ENCODE measurements at places on chromosomes 1 and 21.

GRCh38 chr21:33651965-33652680, 9.8 kb downstream of the ITSN1 start:
- H3K36me3 ChIP-seq: no peaks in the 10 kb centered on the region
- no peak for DNase-seq
- H3K4me1 ChIP-seq: peaks cover 43% of the 10 kb centered on the region
- H3K27ac ChIP-seq: no peak overlapping the region
- no peak overlapping the region for H3K4me3 ChIP-seq

DNA sequence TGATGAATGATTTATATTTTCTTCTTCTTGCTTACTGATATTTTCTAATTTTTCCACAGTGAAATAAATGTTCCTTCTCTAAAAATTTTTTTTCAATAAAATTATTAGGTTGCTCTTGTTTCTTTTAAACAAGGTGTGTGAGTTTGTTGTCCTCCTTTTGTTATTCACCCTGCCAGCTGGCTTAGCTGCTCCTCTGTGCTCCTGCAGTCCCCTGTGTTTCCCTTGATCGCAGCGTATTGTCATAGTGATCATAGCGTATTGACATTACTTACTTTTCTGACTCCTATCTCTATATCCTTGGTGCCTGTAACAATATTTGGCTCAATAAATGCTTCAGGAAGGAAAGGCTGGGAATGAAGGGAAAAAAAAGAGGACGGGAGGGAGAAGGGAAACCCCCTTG, 24.9 kb upstream of the PODN start:
- H3K36me3 ChIP-seq: peaks cover 30% of the 10 kb centered on the region
- H3K4me3 ChIP-seq: no peak overlapping the region
- no peaks in the 10 kb centered on the region for H3K4me1 ChIP-seq
- no peak overlapping the region for H3K27ac ChIP-seq
- no peaks in the 10 kb centered on the region for H3K27me3 ChIP-seq

GRCh38 chr1:224431726-224432125, 2.9 kb downstream of the WDR26 start:
- peaks cover 20% of the 10 kb centered on the region for H3K36me3 ChIP-seq
- no peak for DNase-seq
- H3K4me1 ChIP-seq: peaks cover 60% of the 10 kb centered on the region
- H3K27ac ChIP-seq: peak overlapping the region; percentile 77
- H3K27me3 ChIP-seq: no peaks in the 10 kb centered on the region

GRCh38 chr1:169060919-169061639, 45.4 kb upstream of the ATP1B1 start:
- H3K36me3 ChIP-seq: no peaks in the 10 kb centered on the region
- no peak overlapping the region for H3K27ac ChIP-seq
- no peak overlapping the region for H3K4me3 ChIP-seq
- H3K27me3 ChIP-seq: peaks cover 4% of the 10 kb centered on the region
- no peak for DNase-seq
- H3K4me1 ChIP-seq: no peaks in the 10 kb centered on the region

- DNase-seq: no peak
- no peak overlapping the region for H3K4me3 ChIP-seq
- H3K4me1 ChIP-seq: no peaks in the 10 kb centered on the region
These were observed 41.9 kb downstream of the FAM163A start for GRCh38 chr1:179785031-179785431.

DNA sequence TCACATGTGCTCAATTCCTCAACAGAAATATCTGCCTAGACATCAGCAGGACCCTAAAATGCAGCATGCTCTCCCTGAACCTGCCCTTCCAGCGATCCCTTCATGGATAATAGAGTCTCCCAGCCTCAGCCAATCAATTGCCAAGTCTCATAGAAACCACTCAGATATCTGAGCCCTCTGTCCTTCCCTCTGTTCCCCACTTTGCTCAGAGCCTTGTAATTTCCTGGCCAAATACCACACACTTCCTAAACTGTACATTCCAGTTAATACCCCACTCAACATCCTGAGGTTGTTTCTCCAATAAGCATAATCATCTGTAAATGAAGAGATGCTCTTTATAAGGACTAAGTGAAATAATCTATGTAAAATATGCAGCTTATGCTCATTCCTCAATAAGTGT, 59.3 kb upstream of the PTGFRN start:
- DNase-seq: no peak
- H3K27ac ChIP-seq: no peak overlapping the region
- peaks cover 68% of the 10 kb centered on the region for H3K4me1 ChIP-seq
- no peaks in the 10 kb centered on the region for H3K36me3 ChIP-seq

DNA sequence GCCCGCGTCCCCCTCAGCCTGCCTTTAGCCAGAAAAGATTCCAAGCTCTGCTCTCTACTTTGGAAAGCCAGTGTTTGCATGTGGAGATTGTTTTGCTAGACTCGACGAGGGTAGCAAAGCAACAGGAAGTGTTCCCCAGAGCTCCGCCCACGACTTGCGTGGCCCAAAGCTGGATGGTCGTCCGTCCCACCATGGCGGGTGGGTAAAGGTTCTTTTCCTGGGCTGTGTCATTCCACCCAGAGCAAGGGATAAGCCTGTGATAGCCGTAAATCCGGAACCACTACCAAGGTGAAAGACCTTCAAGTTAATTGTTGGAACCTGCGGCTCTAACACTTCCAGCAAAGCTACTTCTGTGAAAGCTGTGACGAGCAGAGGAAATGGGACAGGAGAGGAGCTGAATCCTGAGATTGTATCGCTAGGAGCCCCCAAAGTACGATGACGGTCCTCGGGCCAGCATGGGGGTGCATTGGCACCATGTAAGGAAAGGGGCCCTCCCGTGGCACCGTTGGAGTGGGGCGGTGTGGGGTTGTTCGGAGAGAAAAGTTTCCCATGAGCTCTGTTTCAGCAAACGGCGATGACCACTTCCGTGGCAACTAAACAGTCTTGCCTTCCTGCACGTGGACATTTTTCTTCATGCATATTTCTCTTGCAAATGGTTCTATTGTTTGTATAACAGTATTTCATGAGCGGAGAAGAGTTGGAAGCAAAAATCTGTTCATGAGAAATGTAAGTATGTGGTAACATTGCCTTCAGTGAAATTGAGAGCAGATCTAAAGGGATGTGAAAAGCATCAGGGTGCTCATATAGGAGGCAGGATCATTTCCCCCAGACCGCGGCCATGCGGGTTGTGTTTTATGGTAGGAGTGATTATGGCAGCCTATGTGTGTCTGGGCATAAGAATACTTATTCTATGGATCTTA, 8.4 kb downstream of the MX2 start:
- no peak overlapping the region for H3K27ac ChIP-seq
- no peaks in the 10 kb centered on the region for H3K36me3 ChIP-seq
- H3K4me1 ChIP-seq: no peaks in the 10 kb centered on the region
- no peak for DNase-seq
- H3K4me3 ChIP-seq: no peak overlapping the region

DNA sequence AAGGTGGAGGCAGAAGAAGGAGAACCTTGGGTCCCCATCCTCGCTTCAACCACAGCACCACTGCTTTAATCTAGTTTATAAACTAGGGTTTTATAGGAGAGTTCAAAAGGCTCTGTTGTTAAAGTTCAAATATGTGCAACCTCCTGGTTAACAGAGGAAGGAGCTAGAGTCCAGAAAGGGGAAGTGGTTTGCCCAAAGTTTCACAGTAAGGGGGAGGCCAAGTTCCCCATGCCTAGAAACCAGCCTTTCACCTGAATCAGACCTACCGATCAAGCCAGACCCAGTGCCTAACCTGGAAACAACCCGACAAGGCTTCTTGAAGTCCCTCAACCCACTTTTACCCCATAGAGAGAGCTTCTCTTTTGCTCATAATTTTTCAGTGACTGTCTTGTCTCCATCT, 106.5 kb downstream of the PLPP3 start:
- H3K4me1 ChIP-seq: peaks cover 6% of the 10 kb centered on the region
- no peak overlapping the region for H3K27ac ChIP-seq
- peaks cover 2% of the 10 kb centered on the region for H3K36me3 ChIP-seq
- peak; percentile 27 for DNase-seq

- DNase-seq: no peak
- H3K27ac ChIP-seq: peak overlapping the region; percentile 98
- H3K4me1 ChIP-seq: peaks cover 73% of the 10 kb centered on the region
- H3K4me3 ChIP-seq: no peak overlapping the region
- H3K27me3 ChIP-seq: no peaks in the 10 kb centered on the region
These were observed 18.7 kb downstream of the MIER1 start for GRCh38 chr1:66943361-66943969.

DNA sequence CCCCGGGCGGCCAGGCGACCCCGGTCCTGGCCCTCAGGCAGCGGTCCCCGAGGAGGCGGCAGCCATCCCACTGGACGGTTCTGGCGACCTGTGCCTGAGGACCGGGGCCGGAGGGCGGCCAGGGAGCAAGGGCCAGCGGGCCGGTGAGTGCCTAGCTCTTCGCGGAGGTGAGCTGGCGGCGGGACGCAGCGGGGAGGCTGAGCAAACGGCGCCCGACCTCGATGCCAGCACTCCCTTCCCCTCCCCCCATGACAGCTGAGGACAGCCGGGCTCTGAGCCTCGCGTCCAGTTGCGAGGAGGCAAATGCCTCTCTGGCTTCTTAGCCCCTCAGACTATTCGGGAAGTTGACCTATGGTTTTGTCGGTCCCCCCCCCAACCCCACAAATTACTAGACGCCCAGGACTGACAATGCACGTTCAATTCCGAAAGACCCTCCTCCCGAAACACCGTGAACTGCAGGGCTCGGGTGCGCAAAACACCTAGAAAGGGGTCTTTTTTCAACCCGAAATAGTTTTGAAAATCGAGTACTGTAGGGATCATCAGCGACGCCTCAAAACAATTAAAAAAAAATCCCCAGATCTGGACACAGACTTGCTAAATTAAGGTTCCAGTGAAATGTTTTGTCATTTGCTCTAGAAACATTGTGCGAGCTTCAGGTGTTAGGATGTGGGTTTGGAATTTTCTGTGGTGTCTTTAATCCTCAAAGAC, 8.3 kb downstream of the CDKN2C start:
- H3K36me3 ChIP-seq: peaks cover 2% of the 10 kb centered on the region
- peak overlapping the region; percentile 73 for H3K4me3 ChIP-seq
